Femur (tissue), 1 donor: ENCODE measurements at places on chromosomes 16 and 17.
A peak's percentile ranks its signal among the peaks of the same experiment; 100 is the strongest.

DNA sequence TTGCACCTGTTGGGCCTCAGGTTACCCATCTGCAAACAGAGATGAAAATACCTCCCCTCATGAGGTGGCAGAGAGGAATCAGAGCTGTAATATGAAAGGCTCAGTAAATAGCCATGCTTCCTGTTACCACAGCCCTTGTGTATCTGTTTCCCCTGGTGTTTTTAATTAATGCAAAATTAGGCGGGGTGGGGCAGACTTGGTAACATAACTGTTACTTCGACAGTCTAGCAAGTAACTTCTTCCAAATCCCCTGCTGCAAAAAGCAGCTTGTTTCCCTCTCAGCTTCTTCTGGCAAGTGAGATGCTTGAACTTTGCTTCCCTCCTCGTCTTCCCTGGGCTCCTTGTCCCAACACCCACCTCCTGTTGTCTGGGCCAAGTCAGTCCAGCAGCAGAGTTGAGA, 381.5 kb downstream of the CPPED1 start:
- DNase-seq = no peak

DNA sequence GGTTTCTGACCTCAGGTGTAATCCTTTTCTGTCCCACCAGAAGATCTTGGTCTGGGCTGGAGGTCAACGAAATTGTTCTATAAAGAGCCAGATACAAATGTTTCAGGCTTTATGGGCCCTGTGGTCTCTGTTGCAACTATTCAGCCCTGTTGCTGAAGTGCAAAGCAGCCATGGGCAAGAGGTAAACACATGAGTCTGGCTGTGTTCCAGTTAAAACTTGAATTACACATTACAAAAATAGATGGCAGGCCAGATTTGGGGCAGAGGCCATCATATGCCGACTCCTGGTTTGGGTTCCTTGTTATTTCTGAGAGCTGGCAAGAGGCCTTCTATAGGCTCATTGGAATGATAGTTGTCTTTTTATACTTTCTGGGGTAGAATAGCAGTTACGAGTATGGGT, 114.4 kb downstream of the SDR42E1 start:
- no peak for DNase-seq

DNA sequence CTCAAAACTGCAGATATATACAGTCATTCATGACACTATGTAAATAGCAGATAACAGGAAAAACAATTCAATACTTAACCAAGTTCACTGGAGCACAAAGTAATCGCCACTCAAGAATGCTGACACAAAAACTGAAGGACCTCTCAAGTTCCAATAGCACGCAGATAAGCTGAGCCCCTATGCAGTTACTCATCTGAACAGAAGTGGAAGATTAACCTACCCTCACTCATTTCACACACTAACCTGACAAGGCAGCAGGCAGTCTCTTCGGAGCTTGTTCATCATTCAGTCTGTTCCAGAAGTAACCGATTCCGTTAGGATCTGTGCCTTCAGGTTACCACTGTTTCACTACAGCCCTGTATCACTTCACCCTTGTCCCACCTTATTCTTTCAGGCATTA, 6.0 kb downstream of the HELZ start:
- no peak for DNase-seq

GRCh38 chr17:41190328-41190727, 641 bp downstream of the KRTAP9-1 start:
- no peak for DNase-seq

DNA sequence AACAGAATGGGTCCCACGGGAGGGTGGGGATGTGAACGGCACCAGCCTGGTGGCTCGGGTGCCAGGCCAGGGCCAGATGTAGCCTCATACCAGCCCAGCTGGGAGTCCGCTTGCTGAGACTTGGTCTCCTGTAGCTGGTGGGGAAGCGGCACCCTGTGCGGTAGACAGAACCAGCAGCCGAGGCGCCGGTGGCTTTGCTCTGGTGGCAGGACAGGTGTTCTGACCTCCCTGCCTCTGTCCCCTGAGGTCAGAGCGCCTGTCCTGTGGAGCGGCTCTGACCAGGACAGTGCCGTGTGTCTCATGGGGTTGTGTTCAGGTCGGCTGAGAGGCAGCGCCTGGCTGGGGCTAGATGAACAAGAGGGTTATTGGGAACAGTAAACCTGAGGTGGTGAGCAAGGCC, 20.1 kb downstream of the RAB40C start:
- no peak for DNase-seq

- DNase-seq = no peak
Observed at GRCh38 chr17:81978524-81979298, 1.3 kb downstream of the ASPSCR1 start.

DNA sequence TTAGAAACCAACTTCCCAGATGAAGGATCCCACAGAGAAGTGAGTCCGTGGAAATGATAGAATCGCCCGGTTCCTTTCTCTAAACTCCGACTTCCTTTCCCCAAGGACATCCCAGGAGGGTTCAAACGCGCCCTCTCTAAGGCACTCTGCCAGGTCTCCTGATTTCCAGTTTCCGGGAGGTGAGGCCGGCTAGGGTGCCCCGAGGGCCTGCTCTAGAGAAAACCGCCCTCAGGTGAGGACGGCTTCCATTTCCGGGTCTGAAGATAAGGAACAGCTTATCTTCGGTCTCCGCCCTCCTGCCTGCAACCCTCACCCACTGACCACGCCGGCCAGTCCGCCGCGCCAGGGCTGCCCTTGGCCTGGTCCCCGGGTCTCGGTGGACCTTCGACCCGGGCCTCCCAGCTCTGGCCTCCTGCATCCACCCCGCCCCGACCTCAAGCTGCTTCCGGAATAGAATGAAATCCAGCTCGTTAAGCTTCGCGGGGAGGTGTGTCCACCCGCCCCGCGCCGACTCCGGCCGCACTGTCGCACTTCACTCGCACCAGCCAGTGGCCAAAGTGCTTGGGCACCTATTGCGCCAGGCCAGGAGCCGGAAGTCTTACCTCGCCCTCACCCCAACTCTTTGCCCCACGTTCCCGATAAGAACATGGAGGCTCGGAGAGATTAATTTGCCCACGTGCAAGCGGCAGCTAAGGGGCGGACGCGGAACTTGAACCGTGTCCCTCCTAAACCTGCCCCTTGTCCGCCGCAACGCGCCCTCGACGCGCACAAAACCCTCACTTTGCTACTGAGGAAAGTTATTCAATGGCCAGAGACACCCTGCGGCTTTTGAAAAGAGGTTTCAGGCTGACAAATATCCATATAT, 836 bp upstream of the MMP15 start:
- peak; percentile 25 for DNase-seq

GRCh38 chr17:15457723-15458094, 9.7 kb downstream of the CDRT4 start:
- DNase-seq = no peak

GRCh38 chr17:74597069-74597790, 5.1 kb upstream of the CD300LD start:
- DNase-seq = no peak

DNA sequence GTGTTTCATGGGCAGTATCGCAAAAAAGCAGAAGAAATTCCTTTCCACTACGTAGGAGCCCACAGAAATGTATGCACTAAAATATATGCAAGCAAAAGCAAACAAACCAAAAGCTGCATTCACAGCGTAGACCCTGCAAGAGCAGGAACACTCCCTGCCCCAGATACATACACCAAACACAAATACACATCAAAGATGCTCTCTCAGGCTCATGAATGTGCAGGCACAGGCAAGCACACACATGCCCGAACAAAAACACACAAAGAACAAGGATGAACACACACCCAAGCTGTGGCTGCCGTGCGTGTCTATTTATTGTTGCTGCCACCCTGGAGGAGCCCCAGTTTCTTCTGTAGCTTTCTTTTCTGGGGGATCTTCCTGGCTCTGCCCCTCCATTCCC, 1.7 kb downstream of the NUPR1 start:
- no peak for DNase-seq

DNA sequence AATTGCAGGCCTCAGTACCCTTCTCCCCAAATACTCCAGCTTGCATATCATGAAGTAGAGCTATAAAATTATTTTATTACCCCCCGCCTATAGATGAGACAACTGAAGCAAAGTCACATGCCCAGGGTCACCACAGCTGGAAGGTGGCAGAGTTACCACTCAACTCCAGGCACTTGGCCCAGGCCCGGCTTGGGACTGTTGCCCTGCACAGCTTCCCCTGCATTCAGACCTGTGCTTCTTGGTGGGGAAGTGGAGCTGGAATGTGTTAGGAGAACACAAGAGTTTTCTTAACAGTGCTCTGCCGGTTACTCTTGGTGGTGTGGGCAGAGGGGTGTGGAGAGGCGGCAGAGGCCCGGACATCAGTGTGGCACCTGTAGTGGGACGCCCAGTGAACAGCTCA, 149.3 kb downstream of the SOCS1 start:
- no peak for DNase-seq

DNA sequence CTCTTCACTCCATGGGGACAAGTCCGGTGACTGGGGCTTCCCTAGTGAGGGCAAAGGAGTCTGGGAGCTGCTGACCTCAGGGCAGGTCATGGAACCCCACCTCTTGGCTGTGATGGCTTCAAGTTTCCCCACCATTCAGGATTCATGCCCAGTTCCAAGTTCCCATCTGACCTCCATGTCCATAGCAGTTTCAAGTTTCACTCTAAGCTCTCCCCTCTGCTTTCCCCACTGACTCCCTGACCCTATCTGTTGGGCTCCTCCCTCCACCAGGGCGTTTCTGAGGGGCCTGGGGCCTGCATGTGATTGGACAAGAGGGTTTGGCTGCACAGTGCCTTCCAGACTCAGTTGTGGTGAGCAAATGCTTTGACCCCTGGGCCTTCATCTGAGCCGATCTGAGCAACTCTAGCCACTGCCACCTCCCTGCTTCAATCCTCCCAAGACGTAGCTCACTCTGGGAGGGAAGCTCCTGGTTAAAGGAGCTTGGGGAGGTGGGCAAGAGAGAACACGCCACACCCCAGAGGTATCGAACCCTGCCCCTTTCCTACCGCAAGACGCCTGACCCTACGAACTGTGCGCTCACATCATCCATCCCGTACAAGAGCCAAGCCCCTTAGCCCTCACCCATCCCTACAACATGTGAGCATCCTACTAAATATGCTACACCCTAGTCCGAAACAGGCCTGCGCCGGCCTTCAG, 8.3 kb downstream of the ZNF629 start:
- peak; percentile 43 for DNase-seq

GRCh38 chr16:4203748-4204147, 38.1 kb downstream of the SRL start:
- no peak for DNase-seq

GRCh38 chr17:66459811-66460270, 157.4 kb downstream of the PRKCA start:
- DNase-seq = peak; percentile 47

GRCh38 chr16:3718019-3718391, 681 bp upstream of the TRAP1 start:
- no peak for DNase-seq

GRCh38 chr17:27458524-27458908, 2.3 kb downstream of the KSR1 start:
- no peak for DNase-seq

DNA sequence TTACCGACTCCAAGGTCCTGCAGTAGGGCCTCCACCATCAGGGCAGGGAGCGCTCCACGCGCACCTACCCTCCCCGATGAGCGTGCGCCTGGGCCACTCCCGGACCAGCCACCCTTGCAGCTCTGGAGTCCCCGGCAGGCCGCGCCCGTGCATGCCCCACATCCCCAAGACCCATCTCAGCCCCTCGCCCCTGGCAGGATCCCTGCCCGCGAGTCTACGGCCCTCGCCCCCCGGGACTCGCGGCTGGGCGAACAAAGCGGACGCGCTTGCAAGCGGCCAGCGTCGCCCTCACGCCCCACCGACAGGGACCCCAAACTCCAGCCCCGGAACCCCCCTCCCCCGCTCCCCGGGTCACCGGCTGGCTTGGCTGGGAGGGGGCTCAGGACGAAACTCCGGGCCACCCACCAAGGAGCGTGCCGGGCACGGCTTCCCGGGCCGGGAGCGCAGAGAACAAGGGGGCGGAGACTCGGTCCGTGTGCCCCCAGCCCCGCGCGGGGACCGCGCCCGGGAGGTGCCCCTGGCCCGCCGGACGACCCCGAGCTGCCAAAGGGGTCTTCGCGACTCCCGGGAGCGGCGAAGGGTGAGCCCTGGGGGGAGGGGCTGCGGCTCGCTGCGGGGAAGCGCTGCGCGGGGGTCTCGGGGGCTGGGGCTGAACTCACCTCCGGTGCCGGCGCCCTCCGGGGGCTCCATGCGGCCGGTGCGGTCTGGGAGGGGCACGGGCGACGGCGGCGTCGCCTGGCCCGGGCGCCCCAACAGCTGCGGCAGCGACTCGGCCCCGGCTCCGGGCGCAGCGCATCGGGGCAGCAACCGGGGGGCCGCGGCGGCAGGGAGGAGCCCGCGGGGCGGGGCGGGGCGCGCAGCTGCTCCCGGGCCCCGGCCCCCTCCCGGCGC, at the start of gene DBNDD1:
Gene DBNDD1, minus strand, starts transcription at position 805 of the 891 bp plus-strand sequence. Its CDS starts 115 bp downstream, at position 690.
- no peak for DNase-seq

DNA sequence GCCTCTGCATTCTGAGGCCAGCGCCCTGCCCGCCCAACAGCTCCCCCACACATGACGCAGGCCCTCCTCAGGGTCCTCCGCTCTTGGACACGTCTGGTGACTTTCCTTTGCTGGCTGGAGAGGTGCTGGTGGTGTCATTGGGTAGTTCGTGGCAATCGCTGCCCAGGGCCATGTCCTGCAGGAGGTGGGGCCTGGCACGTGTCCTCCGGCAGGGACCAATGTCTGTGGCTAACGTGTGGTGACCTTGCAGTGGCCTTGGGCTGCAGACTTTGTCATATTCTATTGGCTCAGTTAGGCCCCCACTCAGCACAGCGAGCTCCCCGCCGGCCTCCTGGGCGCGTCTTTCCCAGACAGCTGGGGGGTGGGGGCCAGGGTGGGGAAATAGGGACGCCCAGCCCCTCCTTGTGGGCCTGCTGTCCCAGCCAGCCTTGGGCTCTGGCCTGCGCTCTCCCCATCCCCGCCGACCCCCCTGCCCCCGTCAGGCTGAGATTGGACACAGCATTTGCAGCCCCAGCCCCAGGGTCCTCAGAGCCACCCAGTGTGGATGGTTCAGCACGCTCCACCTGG, 52.1 kb upstream of the PVALEF start:
- DNase-seq = no peak

DNA sequence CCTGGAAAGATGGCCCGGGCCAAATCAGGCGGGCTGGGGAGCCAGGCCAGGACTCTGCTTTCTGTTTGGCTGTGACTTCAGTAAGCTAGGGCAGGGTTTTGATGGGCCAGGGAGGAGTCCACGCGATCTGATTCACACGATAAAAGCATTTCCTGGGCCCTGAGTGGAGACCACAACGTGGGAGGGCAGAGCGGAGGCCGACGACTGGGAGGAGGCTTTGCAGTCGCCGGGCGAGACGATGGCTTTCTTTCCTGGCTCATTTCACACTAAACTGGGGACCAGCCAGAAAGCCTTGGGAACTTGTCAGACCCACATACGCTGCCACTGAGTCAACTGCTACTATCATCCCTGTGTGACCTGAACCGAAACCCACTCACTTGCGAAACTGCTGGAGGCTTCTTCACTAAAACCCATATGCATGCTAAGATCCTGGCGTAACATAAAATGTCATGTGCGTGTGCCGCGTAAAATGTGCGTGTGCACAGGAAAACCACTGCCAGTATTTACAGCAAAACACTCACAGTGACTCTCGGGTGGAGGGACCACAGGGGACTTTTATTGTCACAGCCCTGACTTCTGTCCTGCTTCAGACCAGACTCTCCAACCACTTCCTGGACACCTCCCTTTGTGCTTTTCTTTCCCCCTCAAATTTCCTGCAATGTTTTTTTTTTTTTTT, 14.2 kb upstream of the RHBDF2 start:
- peak; percentile 73 for DNase-seq
